ENCODE measurements at places on chromosomes 11 and 22.

GRCh38 chr22:24500277-24500820, 5.2 kb downstream of the UPB1 start:
- no peak for DNase-seq

GRCh38 chr22:44159811-44160210, 20.9 kb upstream of the PARVG start:
- peak; percentile 21 for DNase-seq

DNA sequence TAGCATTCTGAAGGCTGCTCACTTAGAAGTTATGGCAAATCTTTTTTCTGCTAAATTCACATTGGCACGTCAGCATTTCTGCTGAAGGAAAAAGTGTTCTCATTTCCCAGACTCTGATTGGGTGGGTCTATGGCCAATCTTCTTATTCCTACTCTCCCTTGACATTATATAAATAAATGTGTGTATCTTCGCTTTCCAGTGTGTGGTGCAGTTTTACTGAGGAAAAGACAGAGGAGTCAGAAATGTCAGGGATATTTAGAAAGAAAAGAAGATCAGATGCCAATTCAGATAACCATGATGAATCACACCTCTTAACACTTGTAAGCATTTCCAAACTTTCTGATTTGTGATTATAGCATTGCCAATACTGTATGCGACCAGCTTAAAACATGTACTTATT, 3.2 kb upstream of the BDNF start:
- no peak for DNase-seq

GRCh38 chr11:41665441-41666360, 206.2 kb upstream of the LRRC4C start:
- no peak for DNase-seq

- no peak for DNase-seq
Measured at GRCh38 chr22:27915986-27916385, 3.1 kb downstream of the PITPNB start.

- DNase-seq: no peak
Measured at GRCh38 chr11:72826942-72827480, 12.8 kb downstream of the ATG16L2 start.

GRCh38 chr11:897253-898142, 13.1 kb downstream of the CHID1 start:
- no peak for DNase-seq

GRCh38 chr22:44249376-44250147, 63.2 kb downstream of the SHISAL1 start:
- DNase-seq: no peak

- no peak for DNase-seq
Measured at GRCh38 chr11:3158131-3158591, 6.9 kb downstream of the OSBPL5 start.

DNA sequence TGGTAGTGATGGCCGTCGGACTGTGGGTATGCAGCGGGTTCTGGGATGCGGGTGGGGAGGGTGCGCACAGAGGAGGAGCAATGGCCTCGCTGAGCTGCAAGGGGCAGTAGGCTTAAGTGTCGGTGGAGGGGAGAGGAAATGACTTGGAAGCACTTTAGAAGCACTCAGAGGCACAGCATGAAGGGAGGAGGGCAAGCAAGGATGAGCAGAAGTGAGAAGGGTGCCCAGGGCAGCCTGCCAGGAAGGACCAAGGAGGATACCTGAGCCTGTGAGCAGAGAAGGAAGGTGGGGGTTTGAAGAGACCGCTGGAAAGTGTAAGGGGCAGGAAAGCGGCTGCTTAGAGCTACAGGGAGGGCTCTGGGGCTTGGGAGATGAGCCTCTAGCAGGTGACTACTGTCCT, 330 bp downstream of the SLC5A1 start:
- no peak for DNase-seq

DNA sequence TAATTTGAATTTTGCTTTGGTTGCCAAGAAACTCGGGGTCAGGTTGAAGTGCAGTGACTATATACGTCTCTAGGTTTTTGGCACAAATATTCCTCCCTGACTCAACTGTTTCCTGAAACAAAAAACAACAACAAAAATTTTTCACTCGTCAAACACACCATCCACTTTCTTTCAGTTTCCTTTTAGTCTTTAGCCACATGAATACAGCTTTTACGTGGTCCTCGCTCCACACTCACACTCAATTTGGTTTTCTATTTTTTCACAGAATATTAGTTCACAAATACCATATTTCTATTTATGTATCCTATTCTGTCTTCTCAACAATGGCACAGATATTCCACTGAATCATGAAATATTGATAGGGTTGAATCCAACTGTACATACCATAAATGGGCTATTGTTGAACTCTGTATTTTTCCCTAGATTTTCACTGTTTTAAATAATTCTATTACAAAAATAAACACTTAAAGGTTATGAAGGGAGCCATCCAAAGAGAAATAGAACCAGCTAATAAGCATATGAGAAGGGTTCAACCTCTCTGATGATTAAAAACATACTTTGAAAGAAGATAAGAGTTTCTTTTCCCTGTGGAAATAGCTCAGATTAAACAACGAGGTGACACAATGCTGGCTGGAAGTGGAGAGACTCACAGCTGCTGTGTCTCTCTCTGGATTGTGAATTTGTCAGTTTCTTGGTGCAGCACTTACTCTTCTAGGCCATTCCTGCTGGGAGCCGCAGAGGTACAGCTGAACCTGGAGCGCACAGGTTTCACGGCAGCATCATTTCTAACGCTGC, 5.1 kb upstream of the FBLN1 start:
- no peak for DNase-seq

GRCh38 chr11:3775736-3776406, 21.5 kb downstream of the NUP98 start:
- DNase-seq: no peak

- peak; percentile 66 for DNase-seq
Measured at GRCh38 chr11:64341851-64342791, 2.1 kb downstream of the CCDC88B start.

DNA sequence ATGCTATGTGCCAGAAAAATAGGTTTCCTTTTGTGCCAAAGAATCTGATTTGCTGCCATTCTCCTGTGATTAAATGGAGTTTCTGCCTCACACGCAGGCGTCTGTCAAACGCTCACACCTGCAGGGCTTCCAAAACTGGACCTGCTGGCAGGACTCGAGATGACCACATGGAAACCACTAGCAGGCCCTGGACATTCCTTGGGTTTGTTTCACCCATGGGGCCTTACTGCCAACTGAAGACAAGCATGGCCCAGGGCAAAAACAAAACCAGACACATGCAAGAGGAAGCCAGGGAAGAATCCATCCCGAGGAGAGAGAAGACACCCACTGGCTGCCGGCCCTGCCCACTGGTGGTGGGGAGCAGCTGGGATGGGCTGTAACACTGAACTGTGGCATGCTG, 55.9 kb upstream of the MN1 start:
- peak; percentile 40 for DNase-seq

DNA sequence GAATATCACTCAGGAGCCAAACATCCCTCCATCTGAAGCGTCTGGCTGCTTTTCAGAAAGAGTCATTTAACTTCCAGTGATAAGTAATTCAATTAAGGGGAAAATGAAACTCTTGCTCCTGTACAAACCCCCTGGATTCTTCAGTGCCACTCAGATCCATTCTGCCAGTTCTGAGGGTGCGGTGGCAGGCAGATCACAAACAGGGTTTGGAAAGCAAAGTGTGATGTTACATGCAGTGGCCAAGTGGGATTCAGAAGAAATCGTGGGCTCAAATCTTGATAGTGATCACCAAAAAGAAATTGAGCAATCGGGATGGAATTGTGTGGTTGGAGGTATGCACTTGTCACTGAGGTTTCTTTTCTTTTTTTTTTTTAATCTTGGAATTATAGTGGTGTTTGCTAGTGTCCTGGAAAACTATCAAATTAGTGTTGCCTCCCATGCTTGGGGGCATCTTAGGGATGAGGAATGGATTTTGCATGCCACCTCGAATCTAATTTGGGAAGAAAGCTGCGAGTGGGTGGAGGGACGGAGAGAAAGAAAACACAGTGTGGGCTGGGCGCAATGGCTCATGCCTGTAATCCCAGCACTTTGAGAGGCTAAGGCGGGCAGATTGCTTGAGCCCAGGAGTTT, 22.5 kb upstream of the RTL6 start:
- peak; percentile 42 for DNase-seq

DNA sequence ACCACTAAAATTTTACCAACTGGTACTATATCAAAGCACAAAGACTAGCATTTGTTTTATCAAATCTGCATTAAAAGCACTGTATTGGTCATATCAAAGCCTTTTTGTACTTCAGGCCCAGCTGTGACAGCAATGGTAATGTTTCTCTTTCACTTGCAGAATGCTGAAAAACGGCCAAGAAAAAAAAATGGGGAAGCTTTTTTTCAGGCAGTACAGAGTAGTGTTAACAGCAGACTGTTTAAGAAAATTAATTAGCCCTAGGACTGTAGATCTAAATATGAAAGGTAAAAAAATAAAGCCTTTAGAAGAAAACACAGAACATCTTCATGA, 33.3 kb downstream of the DENND5A start:
- DNase-seq: no peak

- DNase-seq: peak; percentile 88
Measured at GRCh38 chr11:46248289-46249102, 29.0 kb upstream of the CREB3L1 start.

GRCh38 chr22:20392983-20393704, 807 bp upstream of the ZNF74 start:
- DNase-seq: no peak

DNA sequence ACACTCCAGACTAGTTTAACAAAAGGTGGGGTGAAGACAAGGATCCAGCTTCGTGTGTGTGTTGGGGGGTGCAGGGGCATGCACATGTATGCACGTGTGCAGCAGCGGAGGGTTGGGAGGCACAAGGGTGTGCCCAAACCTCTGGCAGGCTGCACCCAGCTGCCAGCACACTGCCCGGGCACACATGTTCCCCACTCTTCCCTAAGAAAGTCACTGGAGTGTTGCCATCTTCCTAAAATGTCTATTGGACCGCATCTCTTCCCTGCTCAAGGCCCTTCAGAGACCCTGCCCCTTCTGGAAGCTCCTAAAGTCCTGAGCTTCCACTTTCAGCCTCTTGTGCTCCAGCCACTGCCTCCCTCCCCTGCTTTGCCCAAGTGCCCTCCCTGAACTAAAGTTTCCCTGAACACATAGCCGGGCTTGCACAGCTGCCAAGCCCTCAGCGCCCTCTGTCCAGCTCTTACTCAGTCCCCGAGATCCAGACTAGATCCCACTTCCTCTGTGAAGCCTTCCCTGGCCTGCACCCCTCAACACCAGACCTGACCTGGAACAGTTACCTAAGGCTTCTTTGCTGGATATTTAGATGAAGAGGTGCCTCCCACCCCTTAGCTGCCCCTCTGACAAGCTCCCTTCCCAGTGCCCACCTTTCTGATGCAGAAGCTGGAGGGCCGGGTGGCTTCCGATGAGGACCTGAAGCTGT, 6.0 kb downstream of the CFL1 start:
- no peak for DNase-seq

GRCh38 chr11:125433454-125434121, 62.5 kb downstream of the FEZ1 start:
- DNase-seq: peak; percentile 56

GRCh38 chr11:119373921-119374631, 7.4 kb downstream of the USP2 start:
- DNase-seq: peak; percentile 17

DNA sequence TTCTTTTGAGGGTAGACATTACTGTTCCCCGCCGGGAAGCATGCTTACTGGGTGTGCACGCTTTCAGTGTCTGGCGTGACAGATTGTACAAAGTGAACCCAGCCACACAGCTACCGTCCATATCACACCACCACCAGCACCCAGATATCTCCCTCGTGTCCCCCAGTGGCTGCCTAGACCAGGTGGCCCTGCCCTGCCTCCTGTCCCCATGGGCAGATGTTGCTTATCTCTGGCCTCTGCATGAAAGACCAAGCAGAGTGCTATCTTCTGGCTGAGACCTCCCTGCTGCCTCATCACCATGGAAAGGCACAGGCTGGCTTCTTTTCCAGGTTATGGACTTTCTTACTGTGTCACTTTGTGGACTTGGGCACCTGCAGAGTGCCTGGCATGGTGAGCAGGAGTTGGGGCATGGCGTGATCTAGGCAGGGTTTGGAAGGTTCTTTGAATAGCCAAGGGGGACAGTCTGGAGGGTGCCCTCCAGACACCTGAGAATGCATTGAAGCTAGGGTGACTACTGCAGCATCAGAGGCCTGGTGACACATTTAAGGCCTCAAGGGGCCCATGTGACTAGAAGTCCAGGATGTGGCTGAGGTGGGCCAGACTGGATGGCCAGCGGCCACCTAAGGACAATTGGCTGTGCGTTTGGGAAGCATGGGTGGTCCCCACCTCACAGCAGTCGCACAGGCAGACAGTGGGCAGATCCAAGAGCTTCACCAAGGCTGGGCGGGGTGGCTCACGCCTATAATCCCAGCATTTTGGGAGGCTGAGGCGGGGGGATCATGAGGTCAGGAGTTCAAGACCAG, 4.7 kb downstream of the TANGO2 start:
- no peak for DNase-seq
